Caudate nucleus (tissue), 63 donors: ENCODE measurements at places on chromosomes 16 and 17.
A peak's percentile ranks its signal among the peaks of the same experiment; 100 is the strongest.

DNA sequence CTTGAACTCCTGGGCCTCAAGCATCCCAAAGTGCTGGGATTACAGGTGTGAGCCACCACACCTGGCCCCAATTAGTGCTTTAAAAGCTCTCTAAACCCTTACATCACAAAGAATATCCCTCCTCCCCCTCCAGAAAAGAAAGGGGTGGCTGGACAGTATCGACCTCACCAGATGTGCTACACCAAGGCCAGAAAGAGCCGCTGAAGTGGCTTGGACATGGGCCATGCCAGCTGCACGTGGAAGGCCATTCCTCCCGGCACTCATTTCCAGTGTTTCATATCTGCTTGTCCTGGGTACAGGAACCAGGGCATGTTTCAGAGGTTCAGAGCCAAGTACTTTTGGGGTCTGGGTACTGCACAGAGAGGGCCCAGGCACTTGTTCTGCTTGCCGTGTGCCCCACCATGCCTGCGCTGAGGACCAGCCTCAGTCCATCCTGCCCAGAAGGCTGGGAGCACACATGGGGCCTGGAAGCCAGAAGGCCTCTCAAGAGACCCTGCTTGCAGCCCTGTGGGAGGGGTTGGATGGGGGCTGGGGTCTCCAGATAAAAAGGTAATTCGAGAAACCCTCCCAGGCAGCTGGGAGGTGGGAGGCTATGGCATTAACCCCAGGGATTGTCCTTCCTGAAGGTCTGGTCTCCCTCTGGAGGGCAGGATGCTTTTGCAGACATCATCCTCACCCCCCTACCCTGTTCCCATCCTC lies 3.5 kb upstream of the SRRM2 start:
- DNase-seq: no peak

DNA sequence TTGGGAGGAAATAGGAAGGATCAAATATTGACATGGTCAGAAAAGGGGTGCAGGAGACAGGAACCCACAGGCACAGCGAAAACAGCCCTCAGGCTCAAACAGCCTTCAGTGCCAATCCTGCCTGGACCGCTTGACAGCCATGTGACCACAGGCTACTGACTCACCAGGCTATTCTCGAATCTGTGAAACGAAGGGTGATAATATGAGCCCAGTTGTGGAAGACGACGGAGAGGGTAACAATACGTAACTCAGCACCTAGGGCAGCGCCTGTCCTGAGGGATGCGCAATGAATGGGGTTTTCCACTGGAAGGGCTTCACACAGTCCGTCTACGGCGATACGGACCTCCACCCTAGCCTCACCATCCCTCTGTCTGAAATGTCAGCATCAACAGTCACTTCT lies 117.3 kb upstream of the RCVRN start:
- DNase-seq: no peak

- no peak for DNase-seq
Observed at GRCh38 chr16:12723681-12724080, 80.0 kb downstream of the CPPED1 start.

- DNase-seq: no peak
Observed at GRCh38 chr17:50266384-50267073, 7.7 kb upstream of the TMEM92 start.

- DNase-seq: no peak
Observed at GRCh38 chr17:2188971-2189630, 114.5 kb downstream of the SMG6 start.

- no peak for DNase-seq
Observed at GRCh38 chr17:30545024-30545423, 67.8 kb downstream of the GOSR1 start.

DNA sequence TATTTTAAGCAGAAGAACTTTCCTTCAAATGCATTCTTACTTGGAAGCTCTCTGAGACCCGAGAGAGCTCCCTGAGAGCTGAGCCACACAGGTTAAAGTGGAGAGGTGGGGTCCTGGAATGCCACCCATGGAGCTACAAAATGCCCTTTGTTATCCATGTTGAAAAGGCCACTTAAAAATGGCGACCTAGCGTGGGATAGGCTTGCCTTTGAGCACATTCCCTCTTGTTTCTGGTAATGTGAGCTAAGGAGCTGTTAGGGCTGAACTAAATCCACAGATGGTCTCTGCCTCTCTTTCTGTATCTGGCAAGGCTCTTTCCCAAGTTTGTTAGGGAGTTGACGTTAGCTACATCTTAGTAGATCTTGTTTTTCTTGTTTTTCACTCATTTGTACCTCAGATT lies 171.6 kb downstream of the SNX29 start:
- no peak for DNase-seq

DNA sequence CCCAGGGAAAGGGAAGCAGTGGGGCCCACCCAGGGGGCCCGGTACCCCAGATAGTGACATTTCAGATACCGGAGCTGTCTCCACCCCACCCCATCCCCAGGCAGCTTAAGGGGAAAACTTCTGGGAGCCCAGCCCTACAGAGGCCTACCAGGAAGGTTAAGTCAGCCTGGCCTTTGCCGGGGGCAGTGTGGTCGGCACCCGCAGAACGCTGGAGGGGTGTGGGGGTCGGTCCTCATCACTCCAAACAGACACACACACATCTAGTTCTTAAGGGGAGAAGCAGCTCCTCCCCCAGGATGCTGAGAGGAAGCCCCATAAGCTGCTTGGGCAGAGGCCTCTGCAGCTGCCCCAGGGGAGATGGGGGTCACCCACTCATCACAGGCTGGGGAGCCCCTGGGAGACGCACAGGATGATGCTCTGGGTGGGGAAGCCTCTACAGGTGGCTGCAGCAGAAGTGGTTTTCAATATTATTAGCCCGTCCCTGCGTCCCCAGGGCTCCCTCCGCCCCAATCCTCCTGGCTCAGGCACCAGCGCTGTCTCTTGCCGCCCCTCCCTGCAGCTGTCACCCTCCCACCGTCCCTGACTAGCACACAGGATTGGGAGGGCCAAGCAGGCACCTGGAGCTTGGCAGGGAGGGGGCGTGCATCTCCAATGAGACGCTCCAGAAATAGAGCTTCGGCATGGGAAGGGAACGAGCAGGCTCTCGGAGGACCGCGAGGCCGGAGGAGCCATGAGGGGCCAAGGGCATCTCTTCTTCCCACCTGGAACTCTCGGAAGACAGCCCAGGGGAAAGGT lies 1.4 kb upstream of the ABR start:
- DNase-seq: peak; percentile 56

DNA sequence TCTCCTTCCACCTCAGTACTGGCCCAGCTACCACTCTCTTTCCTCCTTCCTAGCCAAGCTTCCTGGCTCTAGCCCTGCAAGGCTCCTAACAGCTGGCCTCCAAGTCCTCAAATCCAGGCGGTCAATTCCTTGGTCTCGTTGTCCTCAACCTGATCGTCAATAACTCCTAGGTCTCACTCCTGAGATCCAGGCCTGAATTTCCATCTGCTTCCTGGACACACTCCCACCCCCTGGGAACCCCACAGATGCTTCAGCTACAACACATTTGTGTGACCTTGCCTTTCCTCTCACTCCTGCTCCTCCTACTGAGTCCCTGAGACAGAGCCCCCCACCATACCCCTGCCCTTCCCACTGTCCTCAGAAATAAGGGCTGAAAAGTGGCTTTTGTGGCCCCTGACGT lies 2.3 kb downstream of the ENKD1 start:
- no peak for DNase-seq

- no peak for DNase-seq
Observed at GRCh38 chr17:9977180-9977575, 72.1 kb upstream of the RCVRN start.

DNA sequence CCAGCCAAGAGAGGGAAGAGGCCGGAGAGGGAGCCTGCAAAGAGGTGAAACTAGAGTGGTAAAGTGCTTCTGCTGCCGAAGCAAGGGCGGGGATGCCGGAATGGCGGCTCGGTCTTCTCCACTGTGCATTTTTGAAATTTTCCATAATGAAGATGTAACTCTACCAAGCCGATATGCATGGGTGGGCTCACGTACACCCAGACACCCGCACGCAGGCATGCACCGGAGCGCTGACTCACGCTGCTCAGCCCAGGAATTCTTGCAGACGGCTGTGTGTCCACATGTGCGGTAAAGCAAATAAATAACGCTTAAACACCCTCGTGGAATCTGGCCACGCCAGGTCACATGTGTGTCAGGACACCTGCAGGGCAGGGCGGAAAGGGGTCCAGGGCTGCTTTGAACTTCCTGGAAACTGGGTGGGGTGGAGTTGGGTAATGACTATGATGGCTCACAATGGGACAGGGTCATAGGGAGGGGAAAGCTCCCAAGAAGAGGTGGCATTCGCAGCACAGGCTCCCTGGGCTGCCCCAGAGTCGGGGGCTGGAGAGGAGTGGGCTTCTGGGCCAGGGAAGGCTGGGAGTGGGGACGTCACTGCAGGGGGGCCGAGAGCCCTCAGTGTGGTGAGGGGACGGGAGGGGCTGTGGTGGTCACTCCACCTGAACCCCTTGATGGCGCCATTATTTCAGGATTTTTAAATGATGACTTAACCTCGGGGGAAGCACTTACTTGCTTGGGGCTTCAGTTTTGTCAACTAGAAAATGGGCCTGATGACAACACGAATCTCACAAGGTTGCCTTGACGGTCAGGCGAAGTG lies 265.5 kb downstream of the PARN start:
- DNase-seq: no peak
